Amniotic stem cell (primary cell): ENCODE measurements at places on chromosomes 1 and 21.

- peak; percentile 77 for DNase-seq
Measured at GRCh38 chr1:61337981-61338848, 255.9 kb downstream of the NFIA start.

DNA sequence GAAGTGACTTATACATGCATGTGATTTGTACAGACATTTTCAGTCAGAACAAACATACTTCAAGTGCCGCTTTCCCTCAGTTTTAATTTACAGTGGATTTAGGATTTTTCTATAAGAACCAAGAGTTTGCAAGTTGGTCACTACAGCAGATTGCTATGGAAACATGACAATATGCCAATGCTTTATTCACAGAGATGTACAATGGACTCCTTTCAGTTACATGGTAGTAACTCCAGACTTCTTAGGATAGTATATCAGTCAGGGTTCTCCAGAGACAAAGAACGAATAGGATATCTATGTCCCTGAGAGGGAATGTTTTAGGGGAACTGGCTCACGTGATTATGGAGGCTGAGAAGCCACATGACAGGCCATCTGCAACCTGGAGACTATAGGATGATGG is 27.4 kb downstream of the IFI44 start:
- DNase-seq, result no peak

DNA sequence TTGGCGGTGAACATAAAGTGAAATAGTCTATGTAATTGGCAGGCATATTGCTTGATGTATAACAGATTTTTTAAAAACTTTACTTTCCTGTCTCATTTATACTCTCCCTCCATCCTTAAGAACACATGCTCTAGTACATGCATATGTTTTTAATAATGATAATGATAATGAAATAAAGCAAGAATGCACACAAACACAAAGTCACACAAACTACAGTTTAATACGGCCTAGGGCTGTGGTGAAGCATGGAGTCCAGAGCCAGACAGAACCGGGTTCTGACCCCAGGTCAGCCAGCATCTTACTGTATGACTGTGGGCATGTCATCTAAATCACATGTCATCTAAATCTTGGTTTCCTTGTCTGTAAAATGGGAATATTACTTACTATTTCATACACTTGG is 324.9 kb upstream of the NFIA start:
- no peak for DNase-seq

GRCh38 chr1:208526613-208527125 is 282.5 kb upstream of the PLXNA2 start:
- no peak for DNase-seq

- DNase-seq, result no peak
Measured at GRCh38 chr1:163766257-163766918, 444.6 kb downstream of the NUF2 start.

DNA sequence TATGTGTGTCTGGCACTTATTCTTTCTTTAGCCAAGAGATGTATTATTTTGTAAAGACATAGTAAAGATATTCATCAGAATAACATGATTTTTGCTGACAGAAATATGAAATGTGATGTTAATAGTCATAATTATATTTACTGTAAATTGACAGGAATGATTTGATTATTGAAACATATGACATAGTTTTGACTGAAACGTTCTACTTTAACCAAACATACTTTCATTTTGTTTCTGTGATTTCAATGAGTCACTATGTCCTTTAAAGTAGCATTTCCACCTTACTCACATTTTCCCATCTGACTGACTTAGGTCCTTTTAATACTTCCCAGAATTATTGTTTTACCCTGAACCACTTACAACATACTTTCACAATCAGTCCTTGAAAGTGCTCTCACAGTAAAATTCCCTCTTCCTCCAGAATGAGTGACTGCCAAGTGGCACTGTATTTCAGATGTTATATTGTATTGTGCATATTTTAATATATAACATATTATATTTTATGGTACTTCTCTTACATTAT is 437.9 kb downstream of the NCAM2 start:
- no peak for DNase-seq
